ENCODE measurements at places on chromosomes 13 and 19.

DNA sequence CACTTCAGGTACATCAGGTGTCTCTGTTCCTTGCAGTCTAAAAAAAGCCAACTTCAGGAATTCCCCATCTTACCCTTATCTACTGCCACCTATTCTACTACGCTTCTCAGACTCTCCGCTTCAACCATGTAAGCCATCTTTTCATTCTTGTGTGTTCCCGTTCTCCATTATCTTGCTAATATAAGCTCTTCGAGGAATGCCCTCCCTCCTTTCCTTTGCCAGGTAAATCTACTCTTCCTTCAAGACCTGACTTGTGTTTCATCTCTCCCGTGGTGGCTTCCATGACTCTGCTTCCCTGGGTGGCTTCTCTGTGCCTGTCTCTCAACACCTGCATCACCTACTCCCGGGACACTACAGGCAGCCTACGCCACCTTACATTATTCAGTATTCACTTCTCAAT is 42.3 kb upstream of the MEDAG start:
- no peak for DNase-seq

- no peak for DNase-seq
Observed at GRCh38 chr19:55115446-55116065, 1.9 kb downstream of the PPP1R12C start.

- no peak for DNase-seq
Observed at GRCh38 chr13:103521532-103521931, 455.3 kb upstream of the SLC10A2 start.

- no peak for DNase-seq
Observed at GRCh38 chr13:107937848-107938247, 277.5 kb downstream of the LIG4 start.

GRCh38 chr19:47644743-47645482 is 36.0 kb downstream of the BICRA start:
- DNase-seq: no peak

GRCh38 chr19:43939557-43940260 is 4.6 kb upstream of the ZNF45 start:
- DNase-seq: no peak

Measured in right cardiac atrium (tissue), 5 donors.